ENCODE measurements at places on chromosomes 11 and 22.

- no peak for DNase-seq
Observed at GRCh38 chr11:65182258-65183170, 786 bp downstream of the CAPN1 start.

GRCh38 chr11:128917144-128917724, 25.4 kb downstream of the TP53AIP1 start:
- DNase-seq, result no peak

GRCh38 chr11:10304495-10305261, at the start of gene ADM:
Gene ADM, plus strand, starts transcription at chr11:10305073. Its CDS starts 628 bp downstream, at chr11:10305701.
- no peak for DNase-seq

DNA sequence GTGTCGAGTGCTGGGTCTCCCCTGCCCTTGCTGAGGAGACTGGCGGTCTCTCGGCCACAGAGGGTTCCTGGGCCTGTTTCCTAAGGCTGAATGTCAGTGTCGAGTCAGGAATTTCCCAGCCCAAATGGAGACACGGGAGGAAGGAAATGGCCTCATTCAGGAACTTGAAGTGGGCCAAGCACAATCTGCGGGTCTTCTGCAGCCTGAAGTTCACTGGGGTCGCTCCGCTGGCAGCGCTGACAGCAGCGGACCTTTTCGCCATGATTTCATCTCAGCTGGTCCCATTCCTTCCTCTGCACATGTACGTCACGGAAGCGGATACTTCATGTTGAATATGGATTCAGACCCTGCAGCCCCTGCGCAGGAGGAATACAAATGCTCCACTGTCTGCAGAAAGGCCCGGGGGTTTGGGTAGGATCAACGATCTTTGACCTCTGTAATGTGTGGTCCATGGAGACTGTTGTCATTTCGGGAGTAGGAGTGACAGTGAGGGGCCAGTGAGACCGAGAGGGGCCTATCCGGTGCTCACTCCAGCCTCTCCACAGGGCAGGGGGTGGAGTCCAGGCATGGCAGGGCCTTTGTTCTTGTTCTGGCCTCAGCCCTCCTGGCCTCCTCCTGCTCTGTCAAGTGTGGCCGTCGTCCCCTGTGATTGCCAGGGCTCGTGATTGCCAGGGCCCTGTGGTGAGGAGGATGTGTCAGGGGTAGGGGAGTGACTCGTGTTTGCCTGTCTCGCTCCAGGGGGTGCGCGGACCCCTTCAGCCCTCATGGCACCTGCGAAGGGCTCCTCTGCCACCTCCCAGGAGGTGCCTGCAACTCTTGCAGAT, 402.3 kb downstream of the TBC1D22A start:
- no peak for DNase-seq

DNA sequence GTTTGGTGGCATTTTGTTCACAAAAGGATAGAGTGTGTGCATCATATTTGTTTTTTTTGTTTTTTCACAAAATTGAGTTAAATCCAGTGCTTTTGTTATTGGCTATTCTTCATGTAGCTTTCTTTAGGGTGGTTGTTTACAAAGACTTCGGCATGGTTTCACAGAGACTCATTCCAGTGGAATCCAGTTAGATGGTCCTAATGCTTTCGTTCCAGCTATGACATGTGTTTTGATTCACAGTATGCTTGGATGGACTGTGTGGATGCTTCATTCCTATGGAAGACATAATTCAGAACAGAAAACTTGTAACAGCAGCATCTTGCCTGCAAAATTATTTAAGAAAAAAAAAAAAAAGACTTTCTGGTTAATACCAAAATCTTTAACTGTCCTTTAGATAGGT, 97.9 kb downstream of the PDHX start:
- no peak for DNase-seq

- DNase-seq, result no peak
Observed at GRCh38 chr11:77093056-77093891, 9.4 kb upstream of the OMP start.

GRCh38 chr11:67312187-67313021, 9.1 kb downstream of the SSH3 start:
- DNase-seq, result peak; percentile 36

DNA sequence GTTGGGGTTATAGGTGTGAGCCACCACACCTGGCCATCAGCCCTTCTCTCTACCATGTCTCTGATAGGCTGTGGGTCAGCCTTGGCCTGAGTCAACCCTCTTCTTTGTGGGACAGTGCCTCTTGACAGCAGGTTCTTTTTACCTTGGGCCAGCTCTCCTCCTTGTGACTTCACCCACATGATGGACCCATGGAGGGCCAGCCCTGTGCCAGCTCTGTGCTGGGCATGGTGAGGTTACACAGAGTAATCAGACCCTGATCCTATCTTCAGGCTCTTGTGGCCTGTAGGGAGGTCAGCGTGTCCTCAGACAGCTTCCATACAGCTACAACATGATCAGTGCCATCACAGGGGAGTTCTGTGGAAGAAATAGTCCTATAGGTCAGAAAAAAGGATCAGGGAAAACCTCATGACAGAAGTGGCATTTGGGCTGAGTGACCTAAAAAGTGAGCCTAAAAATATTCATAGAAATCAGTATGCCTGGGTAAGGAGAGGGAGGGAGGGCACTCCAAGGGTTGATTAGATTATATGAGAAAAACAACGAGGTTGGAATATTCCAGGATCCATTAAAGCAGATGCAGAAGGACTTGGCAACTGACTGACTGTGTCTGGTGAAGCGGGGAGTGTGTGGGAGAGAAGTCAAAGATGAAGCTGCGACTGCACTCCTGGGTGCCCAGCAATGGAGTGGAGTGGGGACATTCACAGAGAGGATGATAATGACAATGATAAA, 17.1 kb downstream of the OTOG start:
- no peak for DNase-seq

- DNase-seq, result peak; percentile 46
Observed at GRCh38 chr22:23240639-23241389, 60.5 kb downstream of the BCR start.

DNA sequence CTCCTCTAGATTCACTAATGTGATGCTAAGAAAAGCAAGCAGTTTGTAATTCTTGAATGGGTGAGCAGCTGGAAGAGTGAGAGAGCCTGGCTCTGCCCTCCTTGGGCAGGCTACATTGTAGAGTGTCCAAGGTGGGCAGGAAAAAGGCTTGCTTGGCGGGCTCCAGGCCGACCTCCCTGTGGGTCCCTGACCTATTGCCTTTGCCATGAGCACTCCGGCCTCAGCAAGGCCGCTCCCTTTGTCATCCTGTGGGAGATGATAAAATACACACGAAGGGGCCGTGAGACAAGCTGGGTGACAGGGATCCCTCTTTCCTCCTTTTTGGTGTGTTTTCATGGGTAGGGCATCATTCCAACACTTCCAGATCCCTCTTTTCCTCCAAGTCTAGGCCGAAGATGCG, 41.8 kb downstream of the TIMP3 start:
- no peak for DNase-seq

DNA sequence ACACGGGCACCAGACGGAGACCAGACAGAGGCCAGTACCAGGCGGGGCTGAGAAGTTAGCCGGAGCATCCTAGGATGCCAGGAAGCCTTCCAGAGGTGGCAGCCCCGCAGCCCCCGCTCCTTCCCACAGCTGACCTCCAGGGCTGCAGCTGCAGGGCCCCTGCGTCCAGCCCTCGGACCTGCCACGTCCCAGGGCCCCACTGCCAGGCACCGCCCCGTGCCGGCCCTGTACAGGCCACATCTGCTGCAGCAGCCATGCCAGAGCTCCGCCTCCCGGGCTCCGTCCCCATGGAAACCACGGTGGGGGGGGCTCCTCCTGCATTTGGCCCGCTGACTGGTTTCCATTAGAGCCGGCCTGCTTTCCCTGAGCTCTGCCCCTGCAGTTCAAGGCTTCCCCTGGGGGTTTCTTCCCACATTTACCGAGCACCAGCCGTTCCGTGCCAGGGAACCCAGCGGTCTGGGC, 62.5 kb upstream of the PPARA start:
- DNase-seq, result no peak

- no peak for DNase-seq
Observed at GRCh38 chr11:32861850-32862577, 30.6 kb upstream of the QSER1 start.

- DNase-seq, result no peak
Observed at GRCh38 chr11:70464509-70465361, 66.4 kb downstream of the CTTN start.

DNA sequence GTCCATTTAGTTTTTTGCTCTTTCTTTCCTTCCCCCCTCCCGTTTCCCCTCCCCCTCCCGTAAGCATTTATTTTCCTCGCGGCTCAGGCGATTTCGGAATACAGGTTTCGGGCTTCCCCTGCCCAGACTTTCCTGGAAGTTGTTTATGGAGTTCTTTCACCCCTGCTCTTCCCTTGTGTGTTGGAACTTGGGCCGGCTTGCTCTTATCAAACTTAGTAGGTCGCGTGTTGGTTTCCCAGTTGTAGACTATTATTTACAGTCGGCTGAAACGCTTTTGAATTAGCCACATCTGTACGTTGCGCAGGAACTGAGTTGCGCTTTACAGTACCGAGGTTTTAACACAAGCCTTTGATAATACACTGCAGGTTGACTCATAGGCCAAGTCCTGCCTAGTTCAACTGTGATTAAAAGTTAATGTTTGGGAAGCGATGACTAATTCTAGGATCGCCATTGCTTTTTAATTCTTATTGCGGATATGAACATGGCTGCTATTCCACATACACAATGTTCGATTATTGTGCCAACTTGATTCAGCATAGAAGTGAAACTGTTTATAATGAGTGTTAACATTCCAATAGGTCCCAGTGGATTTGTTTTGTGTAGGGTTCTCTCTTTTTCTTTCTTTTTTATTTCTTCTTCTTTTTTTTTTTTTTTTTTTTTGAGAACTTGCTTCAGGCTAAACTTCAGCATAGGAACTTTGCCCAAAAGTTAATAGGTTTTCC, 1.7 kb downstream of the YAP1 start:
- DNase-seq, result peak; percentile 31

DNA sequence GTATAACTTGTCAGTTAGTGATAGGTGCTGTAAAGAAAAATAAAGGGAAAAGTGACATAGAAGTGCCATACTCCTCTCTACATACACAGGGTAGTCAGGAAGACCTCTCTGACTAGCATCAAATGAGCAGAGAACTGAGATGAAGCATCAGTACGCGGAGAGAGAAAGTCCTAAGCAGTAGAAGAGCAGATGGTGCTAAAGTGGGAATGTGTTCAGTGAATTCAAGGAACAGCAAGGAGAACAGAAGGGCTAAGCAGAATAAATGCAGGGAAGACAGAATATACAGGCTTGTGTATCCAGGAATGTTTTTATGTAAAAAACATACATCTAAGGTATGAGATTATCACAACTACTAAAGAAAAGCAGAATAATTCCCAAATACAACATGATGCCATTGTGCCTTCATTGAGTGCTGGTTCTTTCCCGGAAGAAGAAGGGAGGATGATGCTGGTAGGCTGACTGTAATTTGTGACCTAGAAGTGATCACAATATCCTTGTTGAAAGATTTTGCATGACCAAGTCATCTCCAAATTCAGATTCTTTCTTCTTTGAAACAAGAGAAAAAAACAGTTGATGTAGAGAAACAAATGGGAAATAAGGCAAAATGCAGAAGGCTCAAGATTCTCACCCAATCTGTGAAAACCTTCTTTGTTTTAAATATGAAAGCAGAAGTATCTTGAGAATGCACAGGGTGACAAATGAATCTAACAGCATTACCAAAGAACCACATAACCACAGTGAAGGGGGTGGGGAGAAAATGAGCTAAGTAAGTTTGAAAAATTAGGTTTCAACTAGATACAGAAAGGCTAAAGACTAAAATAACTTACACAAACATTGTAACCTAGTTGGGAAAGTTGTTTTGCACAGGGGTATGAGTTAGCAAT, 20.5 kb downstream of the MRE11 start:
- DNase-seq, result peak; percentile 60

DNA sequence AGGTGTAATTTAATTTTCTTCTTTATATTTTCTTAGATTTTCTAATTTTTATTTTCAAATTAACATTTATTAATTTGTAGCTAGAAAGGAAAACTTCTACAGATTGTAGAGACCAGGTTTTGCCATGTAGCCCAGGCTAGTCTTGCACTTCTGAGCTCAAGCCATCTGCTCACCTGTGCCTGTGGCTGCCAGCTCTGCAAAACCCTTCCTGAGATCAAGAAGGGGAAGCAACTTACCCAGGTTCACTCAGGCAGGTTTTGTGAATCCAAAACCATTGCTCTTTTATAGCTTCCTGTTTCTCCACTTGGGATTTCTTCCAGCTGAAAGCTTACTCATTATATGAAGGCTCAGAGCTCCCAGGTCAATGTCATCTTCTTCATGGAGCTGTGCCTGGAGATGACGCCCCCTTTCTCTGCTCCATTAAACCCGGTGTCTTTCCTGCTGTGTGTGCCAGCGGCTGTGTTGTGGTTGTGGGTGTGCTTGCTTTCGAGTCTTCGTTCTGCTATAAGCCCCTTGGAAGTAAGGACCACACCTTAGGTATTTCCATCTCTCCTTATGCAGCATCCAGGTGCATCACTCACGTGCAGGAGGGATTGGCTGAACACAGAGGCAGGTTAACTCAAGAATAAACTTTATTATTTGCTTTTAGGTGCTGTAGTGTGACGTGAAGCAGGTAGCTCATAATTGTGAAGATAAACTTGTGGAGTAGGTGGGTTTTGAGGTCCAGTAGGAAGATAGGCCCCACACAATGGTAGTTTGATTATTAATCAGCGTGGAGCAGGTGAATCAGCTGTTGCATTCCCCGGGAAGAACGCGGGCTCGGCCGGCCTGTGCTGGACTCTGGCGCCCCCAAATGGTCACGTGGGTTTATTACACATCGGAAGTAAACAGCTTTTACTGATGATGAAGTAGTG, 42.2 kb upstream of the INCENP start:
- DNase-seq, result peak; percentile 84

DNA sequence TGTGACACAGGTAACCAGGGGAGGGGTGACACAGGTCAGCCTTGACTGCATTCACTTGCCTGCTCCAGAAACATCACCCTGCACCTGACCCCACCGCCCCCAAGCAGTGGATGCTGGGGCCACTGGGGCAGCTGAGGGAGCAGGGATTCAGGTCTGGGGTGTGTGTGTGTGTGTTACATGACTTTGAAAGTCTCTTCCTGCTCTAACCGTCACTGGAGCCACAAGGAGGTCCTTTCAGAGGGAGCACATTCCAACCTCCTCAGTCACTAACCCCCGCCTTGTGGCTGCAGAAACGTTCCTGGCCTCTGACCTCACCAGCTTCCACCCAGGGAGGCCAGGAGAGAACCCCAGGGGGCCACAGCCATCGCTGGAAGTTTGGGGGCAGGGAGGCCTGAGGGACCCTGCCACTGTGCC, 2.9 kb upstream of the FOSL1 start:
- no peak for DNase-seq

DNA sequence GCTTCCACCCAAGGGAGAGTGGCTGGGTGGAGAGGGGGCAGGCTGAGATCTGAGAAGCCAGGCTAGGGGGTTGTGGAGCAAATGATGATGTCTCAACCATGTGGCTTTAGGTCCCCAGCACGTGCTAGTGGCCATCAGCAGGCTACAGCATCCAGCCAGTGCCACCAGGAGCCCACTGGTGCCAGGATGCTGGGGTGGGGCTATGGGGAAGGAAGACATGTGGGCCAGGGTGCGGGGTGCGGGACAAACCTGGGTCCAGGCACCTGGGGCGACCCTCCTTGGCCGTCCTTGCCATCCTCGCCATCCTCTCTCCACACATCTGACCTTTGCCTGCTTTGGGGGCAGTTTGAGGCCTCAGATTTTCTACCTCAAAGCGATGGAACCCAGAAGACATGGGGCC, 104.3 kb downstream of the KCNQ1 start:
- DNase-seq, result no peak

Data from activated CD4-positive, alpha-beta T cell treated with anti-CD3 and anti-CD28 coated beads, Interleukin-2, Interleukin-6, amounts not matched to agents 100 ng/mL and 50 ng/mL, durations not matched to agents 16 hours and 8 hours (primary cell).